EL (cell line): ENCODE measurements at places on chromosomes 1 and 21.

- no peak for DNase-seq
Observed at GRCh38 chr21:32163386-32163785, 115.5 kb downstream of the MIS18A start.

GRCh38 chr1:235648407-235648907 is 1.1 kb downstream of the GNG4 start:
- DNase-seq = peak; percentile 13

GRCh38 chr1:58447042-58447441 is 99.5 kb downstream of the OMA1 start:
- DNase-seq = no peak

- no peak for DNase-seq
Observed at GRCh38 chr21:26933448-26933847, 33.4 kb downstream of the ADAMTS5 start.
